ENCODE measurements at places on chromosomes 3 and 15. TPM values are rescaled to one million over a fixed set of nuclear protein-coding genes. Genes with fewer than 3 reads are reported as not detected.

DNA sequence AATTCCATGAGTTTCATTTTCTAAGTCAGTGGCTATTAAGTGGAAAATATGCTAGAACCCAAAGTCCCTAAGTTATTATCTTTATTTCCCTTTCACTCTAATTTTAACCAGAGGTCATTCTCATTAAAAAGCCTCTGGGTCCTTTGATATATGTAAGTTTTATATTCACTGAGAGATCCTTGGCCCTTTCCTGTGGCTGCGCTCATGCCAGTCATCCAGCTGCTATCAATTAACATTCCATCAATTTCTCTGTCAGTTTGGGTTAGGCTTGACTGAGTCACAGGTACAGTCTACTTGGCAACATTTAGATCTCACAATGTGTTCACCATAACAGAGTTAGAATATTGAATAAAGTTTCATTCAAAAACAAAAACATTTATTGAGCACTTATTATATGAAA, 58.0 kb upstream of the FBN1 start:
- peak; percentile 65 for DNase-seq

The IQCF5 gene
- not detected for total RNA-seq

GRCh38 chr15:84981711-84982300, at the start of gene PDE8A:
TSS of gene PDE8A (plus strand) at chr15:84981856. CDS start at chr15:84982163, 307 bp downstream.
- DNase-seq = peak; percentile 31

GRCh38 chr3:143970773-143971358, 757 bp upstream of the DIPK2A start:
- DNase-seq = peak; percentile 33

DNA sequence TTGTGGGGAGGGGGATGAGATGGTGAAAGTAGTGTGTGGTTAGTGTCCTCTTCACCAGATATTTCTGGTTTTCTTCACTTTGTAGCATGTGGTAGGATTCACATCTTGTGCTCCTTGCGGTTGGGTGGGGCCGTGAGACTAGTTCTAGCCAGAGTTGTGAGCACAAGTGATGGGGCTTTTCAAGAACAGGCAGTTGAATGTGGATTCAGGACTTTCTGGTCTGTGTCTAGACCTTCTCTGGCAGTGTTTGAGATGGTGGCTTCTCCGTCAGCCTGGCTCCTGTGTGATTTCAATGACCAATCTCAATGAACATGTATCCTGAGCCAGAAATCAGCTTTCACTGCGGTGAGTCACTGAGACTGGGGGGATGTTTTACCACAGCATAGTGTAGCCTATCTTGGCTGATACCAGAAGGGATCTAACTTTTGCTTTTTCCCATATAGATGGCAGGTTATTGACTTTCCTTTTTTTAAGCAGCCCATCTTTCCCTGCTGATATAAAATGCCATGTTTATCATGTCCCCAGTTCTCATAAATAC, 82.6 kb downstream of the RPLP1 start:
- peak; percentile 70 for DNase-seq

GRCh38 chr3:157300981-157301663, 135.5 kb upstream of the PTX3 start:
- DNase-seq = no peak

- DNase-seq = no peak
Measured at GRCh38 chr3:131151-131888, 65.2 kb upstream of the CHL1 start.

The XYLB gene
- total RNA-seq = 2.5 TPM

DNA sequence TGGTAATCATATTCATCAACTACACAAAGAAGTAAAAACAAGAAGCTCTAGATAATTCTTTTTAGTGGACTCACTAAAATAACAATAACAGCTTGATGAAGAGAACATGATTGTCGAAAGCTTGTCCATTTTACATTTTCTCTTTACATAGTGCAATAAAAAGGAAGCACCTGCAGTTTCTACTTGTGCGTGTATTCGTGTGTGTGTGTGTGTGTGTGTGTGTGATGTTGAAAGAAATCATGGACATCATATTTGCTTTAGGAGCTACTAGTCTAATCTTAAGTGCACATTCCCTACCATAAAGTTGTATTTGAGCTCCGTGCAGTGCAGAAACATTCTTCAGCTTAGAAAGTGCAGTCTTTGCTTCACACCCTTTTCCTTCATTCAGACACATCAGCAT, 288.8 kb downstream of the ZBTB20 start:
- no peak for DNase-seq

Measured in IMR-90 (cell line).